NCI-H1694 treated with DMSO at 0.1 percent for 48 hours (cell line): ENCODE measurements at places on chromosomes 5 and 9.

DNA sequence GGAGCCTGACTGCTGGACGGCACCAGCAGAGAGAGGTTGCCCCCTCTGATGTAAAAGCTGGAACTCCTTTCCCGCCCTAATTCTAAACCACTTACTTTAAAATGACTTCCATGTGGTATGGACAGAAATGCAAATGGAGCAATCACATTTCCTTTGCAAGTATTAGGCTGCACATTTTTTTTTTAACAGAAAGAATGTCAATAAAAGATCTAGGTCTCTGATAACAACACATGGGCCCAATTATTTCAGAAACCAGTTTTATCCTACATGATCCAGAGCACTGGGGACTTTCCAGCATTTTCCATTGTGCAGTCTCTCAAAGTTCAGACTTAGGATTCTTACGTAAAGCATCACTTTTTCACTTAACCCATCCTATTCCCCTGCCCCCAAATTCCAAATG is 203.7 kb downstream of the NXNL2 start:
- DNase-seq = no peak

GRCh38 chr5:23072179-23072578 is 219.0 kb upstream of the CDH12 start:
- no peak for DNase-seq

DNA sequence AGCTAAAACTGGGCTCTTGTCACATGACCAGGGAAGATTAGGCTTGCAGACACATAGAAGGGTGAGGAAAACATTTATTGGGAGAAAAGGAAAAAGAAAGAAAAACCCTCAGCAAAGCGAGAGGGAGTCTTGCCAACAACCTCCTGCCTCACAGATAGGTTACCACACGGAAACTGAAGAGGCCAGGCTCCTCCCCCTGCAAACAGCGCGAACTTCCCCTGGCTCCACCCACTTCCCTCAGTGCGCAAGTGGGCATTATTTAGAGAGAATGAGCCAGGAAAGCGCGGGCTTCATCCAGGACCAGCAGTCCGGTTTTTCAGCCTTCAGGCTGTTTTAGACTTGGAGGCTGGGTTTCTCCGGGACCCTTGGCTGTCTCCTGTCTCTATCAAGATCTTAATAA is 70.3 kb downstream of the STK32A start:
- no peak for DNase-seq

DNA sequence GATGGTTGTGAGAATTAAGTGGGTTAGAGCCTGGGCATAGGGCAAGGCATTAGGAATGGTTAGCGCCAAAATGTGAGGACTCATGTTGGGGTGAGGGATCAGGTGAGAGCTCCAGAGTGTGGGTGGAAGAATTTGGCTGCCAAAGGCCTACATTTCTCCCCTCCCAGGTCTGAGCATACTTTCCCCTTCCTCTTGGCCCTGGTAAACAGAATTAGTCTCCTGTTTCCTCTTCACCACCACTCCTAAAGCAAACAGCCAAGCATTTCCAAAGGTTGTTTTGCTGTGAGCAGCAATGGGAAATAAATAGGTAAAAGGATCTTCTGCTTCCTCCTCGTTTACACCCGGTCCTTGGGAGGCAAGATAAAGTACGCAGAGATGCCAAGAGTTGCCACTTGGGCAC is 132.5 kb downstream of the ZSWIM6 start:
- no peak for DNase-seq

DNA sequence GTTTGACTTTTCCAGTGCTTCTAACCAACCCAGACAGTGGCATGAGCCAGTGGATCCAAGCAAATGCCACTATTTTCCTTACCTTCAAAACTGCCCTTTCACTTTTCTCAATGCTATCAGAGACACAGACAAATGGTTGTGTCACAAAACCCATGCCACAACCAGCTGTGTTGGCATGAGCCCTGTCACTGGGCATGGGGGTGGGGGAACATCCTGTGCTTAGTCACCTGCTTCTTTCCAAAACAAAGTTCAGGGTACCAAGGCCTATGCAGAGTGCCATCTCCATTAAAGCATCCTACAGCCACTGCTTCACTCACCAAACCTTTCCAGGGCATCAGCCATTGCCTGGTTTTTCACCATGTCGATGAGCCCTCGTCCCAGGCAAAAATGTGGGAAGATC is 30.1 kb downstream of the NIPSNAP3B start:
- no peak for DNase-seq

DNA sequence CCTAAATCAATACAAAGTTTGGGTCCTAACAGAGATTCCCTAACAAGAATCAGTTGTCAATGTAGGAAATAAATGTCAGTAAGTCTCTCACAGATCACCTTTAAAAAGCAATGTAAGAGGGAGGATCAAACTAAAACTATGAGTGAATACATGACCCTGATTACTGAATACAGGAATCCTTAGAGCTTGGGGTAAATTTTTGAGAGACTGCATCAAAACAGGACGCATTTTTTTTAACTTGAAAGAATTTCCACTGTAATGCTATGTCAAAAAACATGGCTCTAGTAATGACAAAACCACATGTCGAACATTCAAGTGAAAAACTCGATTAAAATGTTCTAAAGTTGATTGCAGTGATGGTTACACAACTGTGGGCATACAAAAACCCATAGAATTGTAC is 21.9 kb downstream of the ZDHHC21 start:
- DNase-seq = no peak
